ENCODE measurements at places on chromosomes 3 and 15.

GRCh38 chr3:98994128-98994762, 92.8 kb upstream of the DCBLD2 start:
- DNase-seq = no peak

- DNase-seq = no peak
Measured at GRCh38 chr3:116524453-116525210, 79.3 kb upstream of the LSAMP start.

- peak; percentile 37 for DNase-seq
Measured at GRCh38 chr3:124409650-124410275, 320.5 kb upstream of the UMPS start.

- no peak for DNase-seq
Measured at GRCh38 chr15:63040509-63040908, 2.0 kb upstream of the TPM1 start.

DNA sequence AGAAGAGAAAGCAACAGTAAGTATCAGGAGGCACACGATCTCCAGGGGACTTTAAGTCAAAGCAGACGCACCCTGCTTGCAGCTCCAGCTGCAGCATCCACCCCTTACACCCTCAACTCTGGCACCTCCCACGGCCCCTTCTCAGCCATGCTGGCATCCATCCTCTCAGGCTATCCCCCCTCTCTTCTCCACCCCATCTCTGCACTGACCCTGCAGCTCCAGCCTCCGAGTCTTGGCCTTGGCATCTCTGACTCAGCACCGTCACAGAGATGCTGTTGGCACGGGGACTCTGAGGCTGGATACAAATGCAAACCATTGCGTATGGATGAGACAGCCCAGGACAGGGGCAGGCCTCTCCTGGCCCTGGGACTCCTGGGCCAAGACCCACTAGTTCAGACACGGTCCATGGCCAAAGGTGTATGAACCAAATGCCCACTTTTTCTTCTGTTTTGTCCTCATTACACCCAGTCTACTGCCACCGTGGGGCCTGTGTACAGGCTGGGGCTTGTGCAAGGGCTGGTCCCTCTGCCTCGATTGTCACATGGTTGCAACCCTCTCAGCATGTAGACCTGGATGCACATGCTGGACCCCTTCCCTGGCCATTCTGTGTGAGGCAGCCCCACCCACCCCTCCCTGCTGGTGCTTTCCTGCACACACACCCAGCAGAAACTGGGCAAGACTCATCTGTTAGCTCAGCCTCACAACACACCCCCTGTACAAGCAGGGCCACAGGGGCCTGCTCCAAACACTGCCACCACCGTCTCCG, 18.7 kb upstream of the ZXDC start:
- no peak for DNase-seq

DNA sequence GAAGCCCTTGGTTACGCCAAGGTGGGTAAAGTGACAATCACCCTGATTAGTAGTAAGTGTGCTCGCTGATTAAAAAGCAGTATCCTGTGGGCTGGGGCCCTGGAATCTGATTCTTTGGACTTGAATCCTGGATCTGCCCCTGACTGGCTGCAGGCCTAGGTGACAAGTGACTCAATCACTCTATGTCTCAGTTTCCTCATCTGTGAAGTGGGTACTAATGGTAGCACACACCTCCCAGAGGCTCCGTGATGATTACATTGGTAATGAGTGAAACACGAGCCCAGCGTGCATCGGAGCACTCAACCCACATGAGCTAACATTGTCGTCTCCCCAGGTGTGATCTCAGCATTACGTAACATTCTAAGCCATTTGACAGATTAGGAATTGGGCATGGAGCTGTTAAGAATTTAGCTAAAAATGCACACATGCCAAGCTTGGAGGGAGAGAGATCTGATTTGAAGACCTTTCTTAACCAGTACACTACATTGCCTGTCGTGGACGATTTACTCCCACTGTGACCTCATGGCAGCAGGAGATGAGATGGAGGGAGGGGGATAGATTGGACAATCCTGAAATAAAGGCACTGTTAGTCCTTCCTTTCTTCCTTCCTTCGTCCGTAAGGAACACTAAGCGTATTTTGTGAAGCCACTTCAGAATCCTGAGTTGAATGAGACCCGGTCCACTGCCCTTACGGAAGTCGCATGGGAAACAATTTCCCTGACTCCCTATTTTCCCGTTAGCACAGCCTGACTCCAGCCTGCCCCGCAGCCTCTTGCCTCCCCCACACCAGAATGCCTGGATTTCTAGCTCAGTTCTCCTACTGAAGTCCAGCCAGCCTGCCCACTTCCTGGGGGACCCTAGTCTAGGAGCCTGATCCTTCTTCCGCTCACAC, 32.1 kb downstream of the MGLL start:
- no peak for DNase-seq

DNA sequence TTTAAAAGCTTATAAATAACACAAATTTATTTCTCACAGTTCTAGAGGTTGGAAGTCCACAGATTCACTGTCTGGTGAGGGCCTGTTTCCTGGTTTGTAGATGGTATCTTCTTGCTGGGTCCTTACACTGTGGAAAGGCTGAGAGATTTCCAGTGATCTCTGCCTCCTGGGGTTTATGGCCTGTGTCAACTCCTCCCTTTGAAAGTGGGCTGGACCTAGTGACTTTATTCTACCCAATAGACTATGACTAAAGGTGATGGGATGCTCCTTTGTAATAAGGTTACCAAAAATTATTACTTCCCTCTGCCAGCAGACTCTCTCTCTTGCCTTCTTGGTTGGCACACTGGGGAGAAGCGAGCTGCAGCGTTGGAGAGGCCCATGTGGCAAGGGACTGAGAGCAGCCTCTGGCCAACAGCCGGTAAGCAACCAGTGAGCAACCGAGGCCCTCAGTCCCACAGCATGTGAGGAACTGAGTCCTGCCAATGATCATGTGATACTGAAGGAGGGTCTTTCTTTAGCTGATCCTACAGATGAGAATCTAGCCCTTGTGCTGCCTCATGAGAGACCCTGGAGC, 14.0 kb upstream of the COPG1 start:
- DNase-seq = no peak

DNA sequence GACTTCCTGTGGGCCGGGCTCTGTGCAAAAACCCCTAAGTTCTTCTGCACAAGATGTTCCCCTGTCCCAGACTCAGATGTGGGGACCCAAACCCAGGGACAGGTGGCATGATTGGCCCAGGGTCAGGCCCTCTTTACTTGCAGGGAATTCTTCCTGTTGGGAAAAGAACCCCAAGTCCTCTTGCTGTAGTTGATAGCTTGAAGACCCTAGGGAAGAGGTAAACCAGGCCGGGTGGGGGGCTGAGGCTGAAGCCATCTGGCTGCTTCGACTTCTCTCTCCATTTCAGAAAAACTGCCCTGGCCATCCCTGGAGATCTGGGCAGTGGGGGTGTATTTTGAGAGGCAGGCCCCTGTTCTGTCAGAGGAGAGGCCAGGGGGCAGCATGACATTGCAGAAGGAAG, 23.5 kb downstream of the SSUH2 start:
- no peak for DNase-seq

- no peak for DNase-seq
Measured at GRCh38 chr3:119508172-119508845, 10.0 kb downstream of the TIMMDC1 start.

GRCh38 chr3:165820671-165821123, 16.5 kb downstream of the BCHE start:
- DNase-seq = no peak

DNA sequence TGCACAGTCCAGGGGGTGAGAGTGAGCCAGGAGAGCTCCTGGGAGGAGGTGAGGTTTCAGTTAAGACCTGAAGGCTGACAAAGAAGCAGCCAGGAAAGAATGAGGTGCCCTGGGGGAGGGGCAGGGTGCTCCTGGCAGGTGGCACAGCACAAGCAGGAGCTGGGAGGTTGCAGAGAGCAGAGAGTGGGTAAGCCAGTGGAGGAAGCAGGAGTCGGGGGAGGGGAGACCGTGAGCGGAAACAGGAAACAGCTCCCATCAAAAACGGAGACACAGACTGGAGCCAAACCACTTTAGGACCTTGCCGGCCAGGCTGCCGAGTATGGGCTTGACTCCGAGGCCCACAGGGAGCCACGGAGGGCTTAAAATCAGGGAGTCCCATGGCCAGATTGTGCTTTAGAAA, 12.1 kb upstream of the FBLN2 start:
- no peak for DNase-seq

DNA sequence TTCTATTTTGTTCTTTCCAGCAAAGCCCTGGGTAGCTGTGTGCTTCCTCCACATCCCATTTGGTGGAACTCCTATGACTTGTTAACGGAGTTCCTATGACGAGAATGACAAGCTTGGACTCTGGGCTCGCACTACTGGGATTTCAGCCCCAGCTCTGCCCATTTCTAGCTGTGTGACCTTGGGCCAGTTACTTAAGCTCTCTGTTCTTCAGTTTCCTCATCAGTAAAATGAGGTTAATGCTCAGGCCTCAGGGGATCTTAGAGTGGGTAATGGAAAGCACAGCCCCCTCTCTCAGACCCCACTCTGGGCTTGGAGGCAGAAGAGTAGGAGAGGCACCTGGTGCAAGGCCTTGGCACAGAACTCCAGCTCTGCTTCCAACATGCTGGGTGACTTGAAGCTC, 123.1 kb downstream of the SMAD6 start:
- DNase-seq = no peak

- no peak for DNase-seq
Measured at GRCh38 chr15:70493787-70494516, 269.4 kb downstream of the UACA start.

DNA sequence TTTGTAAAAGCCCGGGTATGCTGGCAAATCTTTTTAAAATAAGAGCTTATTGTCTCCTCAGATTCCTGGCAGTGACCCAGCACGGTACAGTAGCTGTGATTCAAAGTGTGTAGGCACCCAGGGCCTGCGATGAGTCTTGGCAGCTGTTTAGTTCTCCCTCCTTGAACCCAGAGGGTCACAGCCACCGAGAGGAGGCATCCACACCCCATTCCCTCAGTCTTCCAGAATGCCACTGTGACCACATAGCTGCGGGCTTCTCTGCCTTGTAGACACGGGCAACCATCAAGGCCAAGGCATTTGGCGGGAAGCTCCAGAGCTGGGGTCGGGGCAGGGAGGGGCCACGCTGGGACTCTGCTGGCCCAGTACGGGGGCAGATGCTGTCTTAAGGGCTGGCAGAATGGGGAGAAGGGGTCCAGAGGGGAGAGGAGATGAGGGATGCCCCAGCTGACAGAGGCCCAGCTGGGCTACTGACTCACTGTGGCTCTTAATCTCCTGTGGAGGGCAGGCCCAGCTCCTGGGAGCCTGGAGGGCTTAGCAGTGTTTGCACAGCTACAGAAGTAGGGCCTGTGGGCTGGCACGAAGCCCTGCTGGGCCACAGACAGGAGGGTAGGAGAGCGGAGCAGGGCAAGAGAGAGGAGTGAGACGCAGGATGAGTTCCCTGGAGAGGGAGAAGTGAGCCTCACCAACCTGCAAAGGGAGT, 68.8 kb upstream of the DLG1 start:
- peak; percentile 69 for DNase-seq

DNA sequence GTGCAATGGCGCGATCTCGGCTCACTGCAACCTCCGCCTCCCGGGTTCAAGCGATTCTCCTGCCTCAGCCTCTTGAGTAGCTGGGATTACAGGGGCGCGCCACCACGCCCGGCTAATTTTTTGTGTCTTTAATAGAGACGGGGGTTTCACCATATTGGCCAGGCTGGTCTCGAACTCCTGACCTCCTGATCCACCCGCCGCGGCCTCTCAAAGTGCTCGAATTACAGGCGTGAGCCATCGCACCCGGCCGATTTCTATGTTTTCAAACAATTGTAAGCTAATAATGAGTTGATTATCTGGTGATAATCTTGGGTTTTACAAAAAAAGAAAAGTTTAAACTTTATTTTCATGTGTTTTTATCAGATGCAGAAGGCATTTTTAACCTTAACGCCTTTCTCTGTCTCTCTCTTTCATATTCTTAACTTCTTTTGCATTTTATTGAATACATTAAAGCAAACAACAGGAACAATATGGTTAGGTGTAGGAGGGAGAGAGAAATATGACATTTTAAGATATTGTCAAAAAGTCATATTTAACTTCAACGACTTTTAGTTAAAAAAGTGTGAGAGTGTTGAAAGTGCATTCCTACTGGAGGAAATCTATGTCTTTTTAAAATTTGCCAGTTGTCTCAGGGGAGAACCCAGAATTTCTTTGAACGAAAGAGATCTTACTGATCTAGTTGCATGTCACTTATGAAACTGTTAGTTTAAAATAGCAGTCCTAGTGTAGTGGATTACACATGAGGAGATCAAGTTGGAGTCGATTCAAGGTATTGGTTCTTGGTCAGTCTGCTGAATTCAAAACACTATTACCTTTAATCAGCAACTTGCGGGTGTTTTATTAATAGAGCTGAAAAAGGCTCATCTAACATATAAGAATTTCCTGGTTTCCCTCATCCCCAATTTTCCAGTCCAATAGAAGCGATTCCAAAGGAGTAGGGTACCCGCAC, 3.4 kb upstream of the MEIS2 start:
- DNase-seq = no peak

- no peak for DNase-seq
Measured at GRCh38 chr3:73813291-73813690, 188.6 kb upstream of the PDZRN3 start.

DNA sequence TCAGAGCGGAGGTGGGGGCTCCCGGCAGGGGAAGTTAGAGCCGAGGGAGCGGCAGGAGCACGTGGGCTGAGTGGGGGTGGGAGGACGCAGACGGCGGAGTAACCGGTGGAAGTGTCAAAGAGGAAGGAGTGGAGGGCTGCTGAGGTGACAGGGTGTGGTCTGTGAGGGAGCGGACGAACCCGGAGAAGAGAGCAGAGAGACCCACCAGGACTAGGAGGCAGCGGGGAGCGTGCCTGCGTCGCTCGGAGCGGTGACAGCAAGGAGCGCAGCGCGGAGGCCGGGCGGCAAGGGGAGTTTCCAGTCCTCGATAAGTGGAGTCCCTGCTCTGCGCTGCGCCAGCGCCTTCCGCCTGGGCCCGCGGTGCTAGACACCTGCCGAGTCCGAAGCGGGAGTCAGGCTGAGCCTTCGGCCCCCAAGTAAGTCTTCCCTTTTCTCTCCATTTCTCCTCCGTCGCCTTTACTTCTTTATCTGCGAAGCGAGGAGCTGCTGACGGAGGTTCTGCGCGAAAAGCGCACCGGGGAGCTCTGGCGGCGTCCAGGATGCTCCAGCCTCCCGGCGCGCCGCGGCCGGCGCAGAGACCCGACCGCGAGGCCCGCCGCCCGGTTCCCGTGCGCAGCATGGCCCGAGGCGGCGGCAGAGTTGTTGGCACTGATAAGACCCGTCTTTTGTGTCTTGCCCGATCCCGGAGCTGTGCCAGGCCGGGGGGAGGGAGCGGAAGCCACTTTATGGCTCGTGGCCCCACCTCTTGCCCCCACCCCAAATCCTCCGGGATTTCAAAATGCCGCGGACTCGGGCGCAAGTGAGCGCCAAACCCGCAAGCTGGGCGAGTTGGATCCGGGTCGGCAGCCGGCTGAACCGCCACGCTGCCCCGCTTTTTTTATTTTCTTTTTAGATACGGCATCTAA, 533.0 kb upstream of the SEMA6D start:
- no peak for DNase-seq

Measured in non-pigmented ciliary epithelial cell (primary cell).